ENCODE measurements at places on chromosomes 4 and X.

DNA sequence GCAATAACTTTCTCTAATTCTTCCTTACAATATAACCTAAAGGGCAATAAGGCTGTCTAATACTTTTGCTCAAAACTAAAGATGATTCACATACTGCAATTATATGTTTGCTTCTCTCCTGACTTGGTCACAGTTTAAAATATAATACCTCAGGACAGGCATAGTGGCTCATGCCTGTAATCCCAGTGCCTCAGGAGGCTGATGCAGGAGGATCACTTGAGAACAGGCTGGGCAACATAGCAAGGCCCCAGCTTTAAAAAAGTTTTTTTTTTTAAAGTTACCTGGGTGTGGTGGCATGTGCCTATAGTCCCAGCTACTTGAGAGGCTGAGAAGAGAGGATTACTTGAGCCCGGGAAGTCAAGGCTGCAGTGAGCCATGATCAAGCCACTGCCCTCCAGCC, 229.7 kb upstream of the GALNT7 start:
- DNase-seq: no peak

- DNase-seq: peak; percentile 47
Measured at GRCh38 chrX:76279007-76279406, 106.1 kb downstream of the PBDC1 start.

GRCh38 chr4:118086344-118086743, 52.1 kb downstream of the NDST3 start:
- DNase-seq: no peak

DNA sequence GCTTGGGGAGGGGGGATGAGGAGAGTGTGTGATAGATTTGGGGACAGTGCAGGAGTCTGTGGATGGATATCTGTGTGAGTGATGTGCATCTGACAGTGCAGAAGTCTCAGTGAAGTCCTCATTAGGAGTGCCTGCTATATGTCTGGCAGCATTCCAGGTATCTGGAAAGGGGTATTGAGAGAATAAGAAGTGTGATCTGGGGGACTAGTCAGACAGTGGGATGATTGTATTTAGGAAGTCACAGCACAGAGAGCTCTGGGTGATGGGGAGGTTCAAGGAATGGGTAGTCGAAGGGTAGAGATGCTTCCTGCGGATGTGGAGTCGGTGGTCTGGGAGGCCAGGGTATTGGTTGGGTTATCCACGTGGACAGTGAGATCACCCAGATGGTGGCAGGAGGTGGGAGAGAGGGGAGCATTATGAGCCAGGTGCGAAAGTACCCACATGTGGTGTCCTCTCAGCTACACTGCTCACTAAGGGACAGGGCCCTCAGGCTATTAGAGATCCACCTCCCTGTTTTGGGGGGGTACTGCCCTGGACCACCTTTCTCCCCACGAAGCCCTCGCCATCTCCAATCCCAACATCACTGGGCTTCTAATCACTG, 9.8 kb downstream of the MAGED2 start:
- peak; percentile 42 for DNase-seq

GRCh38 chrX:42246814-42247213, 323.5 kb upstream of the CASK start:
- DNase-seq: no peak

All from SK-N-SH (cell line).